ENCODE measurements at places on chromosomes 12 and 14.

- no peak for DNase-seq
These were observed 23.3 kb downstream of the PAPLN start for GRCh38 chr14:73260574-73260973.

- DNase-seq: peak; percentile 61
These were observed 53.4 kb downstream of the PLBD1 start for GRCh38 chr12:14514154-14514842.

DNA sequence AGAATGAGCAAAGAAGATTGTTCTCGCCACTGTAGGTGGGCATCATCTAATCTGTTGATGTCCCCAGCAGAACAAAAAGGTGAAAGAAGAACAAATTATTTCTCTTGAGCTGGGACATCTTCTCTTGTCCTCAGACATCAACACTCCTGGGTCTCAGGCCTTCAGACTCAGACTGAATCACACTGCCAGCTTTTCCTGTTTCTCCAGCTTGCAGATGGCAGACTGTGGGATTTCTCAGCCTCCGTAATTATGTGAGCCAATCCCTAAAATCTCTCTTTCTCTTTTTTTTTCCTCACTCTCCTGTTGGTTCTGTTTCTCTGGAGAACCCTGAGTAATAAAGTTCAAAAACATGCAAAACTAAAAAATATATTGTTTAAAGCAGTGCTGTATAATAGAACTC, 3.7 kb upstream of the TMPRSS12 start:
- no peak for DNase-seq

DNA sequence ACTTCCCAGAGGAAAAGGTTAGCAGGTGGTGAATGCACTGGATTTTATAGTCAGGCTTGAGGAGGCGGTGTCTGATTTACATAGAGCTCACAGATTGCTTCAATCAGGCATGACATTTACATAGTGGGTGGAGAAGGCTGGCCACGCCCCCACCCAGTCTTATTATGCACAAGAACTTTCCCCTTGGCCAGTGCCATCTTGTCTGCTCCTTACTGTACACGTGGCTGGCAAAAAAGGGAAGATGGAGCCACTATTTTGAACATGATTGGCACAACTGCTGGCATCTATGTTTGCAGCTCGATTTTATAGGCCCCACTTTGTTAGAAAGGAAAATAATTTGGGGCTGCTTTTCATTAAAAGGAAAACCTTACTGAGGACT, 10.9 kb upstream of the LGMN start:
- peak; percentile 44 for DNase-seq

GRCh38 chr12:130280742-130281141, 56.9 kb upstream of the PIWIL1 start:
- no peak for DNase-seq

DNA sequence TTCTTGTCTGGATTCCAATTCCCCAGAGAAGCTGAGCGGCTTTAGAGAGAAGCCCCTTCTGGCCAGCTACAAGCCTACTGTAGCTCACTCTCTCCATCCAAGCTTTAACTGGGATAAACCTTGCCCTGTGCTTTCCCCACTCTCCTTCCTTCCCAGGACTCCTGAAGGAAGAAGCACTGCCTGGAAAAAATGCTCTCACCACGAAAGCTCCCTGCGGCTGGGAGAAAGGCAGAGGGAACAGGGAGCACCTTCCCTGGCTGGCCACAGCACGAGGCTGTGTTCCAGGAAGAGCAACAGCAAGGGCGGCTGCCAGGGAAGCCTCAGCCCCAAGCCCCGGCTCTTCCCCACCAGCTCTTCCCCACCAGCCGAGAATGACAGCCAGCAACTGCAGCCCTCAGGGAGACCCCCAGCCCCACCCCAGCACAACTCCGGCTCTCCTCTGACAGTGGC, 40.8 kb upstream of the PNMA1 start:
- DNase-seq: no peak

DNA sequence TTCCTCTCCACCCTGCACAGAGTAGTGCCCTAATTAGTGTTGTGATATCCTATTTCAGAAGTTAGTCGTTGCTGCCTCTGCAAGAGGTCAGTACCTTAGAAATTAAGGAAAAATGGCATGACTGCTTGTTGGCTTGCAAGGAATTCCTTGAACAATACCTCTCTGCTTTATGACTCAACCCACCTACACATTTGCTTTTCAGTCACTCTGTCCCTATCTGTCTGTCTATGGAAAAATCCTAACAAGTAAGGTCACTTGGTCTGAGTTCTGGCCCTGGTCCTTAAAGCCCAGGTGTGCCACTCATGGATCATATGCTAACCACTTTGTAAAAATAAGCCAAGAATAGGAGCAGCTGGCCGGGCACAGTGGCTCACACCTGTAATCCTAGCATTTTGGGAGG, 116.4 kb upstream of the ATF1 start:
- no peak for DNase-seq
